ENCODE measurements at places on chromosomes 1 and 21.
A peak's percentile ranks its signal among the peaks of the same experiment; 100 is the strongest.

DNA sequence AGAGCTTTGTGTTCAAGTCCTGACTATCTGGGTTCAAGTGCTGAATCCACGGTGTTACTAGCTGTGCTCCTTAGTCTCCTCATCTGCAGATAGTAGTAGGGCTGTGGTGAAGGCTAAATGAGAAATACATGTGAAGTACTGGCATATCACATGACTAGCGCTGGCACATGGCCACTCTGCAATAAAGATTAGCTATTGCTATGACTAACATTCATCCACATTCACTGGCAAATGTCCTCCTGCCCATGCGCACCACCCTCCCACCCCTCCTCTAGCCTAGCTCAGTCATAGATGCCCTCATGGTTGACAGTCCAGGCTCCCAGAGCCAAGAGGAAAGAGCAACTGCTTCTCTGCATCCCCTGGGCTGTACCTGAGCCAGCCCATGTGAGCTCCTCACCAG lies 8.5 kb upstream of the COL8A2 start:
- peak; percentile 79 for DNase-seq

GRCh38 chr1:32540605-32541004 lies 1.4 kb downstream of the ZBTB8A start:
- no peak for DNase-seq

DNA sequence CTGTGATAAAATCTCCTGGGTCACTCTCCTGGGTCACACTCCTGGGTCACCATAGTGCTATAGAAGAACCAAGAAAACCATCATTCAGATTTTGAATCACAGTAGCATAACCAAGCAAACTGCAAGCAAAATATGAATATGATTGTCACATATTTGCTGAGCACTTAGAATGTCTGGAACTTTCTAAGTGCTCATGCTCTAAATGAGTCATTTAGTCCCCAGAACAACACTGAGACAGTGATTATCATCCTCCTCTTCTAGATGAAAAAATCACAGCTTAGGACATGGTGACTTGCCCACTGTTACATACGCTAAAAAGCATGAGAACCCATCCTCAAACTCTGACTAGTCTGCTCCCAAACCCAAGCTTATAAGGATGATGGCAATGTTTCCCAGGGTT lies 39.5 kb upstream of the DDAH1 start:
- no peak for DNase-seq

DNA sequence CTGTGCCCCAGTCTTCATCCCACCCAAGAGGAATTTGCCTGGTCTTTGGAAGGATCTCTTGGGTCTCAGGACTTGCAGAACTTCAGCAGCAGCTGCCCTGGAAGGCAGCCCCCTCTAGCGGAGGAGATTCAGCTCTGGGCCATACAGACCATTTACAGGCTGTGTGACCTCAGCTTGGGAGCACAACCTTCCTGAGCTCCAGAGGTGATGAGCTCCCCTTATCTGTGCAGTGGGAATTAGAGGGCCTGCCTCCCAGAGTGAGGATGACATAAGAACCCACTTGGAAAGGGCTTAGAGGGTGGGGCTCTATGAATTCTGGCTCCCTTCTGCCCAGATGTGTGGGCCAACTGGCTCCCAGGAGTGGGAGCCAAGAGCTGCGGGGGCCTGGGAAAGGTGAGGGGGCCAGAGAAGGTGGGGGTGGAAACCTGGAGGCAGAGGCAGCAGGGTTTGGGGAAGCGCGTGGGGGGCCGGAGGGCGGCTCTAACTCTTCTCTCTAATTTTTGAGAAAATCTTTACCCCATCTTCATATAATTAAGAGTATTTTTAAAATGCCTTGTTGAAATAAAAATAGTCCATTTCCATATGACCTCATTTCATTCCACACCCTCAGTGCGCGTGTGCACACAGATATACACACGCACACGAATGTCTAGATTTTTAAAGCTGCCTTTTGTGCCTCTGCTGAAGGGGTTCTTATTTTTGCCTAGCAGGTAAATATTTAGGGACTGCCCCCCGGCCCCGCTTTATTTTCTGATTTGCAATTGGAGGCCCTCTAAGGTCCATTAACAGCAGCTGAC lies 21.5 kb downstream of the EPHB2 start:
- DNase-seq = no peak

- DNase-seq = peak; percentile 67
Measured at GRCh38 chr1:156860113-156860627, 495 bp upstream of the NTRK1 start.

DNA sequence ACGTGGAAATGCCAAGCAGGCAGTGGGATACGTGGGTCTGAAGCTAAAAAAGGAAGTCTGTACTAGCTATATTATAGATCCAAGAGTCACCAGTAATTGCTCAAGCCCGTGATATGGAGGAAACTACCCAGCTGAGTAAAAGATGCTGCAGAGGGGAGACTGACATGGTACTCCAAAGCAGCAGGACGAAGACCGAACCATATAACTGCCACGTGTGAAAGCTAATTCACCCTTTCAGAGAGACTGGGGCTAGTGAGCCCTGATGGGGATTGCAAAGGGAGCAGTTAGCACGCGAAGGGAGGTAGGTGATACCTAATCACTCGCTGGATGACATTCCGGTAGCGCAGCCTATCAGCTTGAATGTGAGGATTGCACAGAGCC lies 316 bp downstream of the AP4B1 start:
- DNase-seq = no peak

- no peak for DNase-seq
Measured at GRCh38 chr1:157870490-157870889, 28.9 kb upstream of the CD5L start.

- no peak for DNase-seq
Measured at GRCh38 chr1:246214708-246215509, 292.2 kb downstream of the SMYD3 start.

DNA sequence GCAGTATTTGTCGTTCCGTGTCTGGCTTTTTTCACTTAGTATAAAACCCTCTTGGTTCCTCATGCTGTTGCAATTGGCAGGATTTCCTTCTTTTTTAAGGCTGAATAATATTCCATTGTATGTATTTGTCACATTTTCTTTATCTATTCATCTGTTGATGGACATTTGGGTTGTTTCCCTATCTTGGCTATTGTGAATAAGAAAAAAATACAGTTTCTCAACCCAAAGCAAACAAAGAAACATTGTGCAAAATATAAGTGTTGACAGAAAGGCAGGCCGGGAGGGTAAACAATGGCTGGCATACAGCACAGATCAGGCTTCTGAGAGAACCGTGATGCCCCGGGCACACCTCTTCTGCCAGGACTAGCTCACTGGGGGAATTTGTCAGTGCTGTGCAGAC lies 26.9 kb downstream of the NENF start:
- no peak for DNase-seq

DNA sequence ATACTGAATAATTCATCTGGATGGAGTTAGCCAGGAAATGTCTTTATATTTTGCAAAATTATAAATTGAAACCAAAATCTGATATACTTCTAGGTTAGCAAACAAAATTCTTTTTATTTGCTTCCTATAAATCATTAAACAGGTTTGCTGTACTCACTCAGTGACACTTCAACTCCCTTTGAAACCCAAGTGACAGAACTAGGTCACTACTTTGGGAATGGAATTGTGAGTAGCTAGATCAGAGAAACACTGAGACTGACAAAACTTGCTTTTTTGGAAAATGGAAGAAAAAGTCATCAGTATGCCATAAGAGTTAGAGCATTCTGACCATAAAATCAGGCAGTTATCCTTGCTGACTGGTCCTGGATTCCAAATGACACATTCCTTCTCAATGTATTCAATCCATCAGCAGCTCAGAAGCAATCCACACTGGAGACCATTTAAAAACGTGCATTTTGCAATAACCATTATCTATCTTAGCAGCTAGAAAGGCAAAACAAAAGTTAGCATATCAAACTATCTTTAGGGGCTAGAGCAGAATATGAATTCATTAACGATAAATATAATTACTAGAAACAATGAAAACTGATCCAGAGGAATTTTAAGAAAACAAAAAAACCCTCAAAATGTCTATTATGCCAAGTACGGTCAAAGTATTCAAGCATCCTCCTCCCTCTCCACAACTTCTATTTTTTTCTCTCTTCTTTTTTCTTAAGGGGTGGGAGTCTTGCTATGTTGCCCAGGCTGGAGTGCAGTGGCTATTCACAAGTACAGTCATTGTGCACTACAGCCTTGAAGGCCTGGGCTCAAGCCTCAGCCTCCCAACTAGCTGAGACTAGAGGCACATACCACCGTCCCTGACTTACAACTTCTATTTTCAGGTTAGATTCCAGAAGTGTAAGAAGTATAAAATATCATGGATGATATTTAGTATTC lies 60.1 kb downstream of the HNRNPR start:
- no peak for DNase-seq

DNA sequence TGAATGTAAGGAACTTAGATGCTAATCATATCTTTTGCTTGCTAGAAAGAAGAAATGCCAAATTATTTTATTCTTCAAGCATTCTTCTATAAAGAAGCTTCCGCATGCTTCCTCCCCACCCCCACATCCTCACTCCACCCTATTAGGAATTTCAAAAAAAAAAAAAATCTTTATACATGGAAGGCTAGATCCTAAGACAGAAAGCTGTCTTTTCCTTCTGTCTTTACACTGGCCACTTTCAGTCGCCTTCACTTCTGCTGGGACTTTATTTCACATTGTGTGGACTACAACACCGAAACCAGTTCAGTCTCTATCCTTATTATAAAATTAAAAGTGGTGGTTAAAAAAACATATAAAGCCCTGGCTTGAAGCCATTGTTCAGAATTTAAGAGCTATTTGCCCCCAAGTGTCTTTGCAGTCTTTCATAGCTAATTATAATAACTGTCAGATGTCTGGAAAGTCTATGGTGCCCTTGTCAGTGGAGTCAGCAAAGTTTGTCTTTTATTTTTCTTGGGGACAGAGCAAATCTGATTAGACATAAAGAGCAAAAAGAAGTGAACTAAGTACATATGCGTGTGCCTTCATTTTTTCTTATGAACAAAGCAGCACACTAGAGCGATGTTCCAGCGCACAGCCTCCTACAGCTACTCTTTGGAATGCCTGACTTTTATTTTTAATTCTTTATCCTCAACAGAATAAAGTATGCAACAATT lies 297.7 kb downstream of the PTPRC start:
- DNase-seq = peak; percentile 42

DNA sequence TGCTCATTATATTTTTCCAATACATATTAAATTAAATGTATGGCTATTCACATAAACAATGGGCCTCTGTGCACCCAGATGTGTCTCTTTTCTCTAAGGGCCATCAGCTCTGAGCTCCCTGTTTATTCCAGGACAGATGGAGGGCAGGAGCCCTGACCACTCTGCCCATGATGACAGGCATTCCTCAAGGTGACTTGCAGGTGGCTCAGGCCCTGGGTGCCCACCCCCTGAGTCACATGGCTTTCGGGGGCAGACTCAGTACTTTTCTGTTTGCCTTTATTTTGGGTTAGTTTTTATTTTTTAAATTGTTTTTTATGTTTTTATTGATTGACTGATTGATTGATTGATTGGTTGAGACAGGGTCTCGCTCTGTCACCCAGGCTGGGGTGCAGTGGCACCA lies 6.4 kb upstream of the LRP8 start:
- no peak for DNase-seq

DNA sequence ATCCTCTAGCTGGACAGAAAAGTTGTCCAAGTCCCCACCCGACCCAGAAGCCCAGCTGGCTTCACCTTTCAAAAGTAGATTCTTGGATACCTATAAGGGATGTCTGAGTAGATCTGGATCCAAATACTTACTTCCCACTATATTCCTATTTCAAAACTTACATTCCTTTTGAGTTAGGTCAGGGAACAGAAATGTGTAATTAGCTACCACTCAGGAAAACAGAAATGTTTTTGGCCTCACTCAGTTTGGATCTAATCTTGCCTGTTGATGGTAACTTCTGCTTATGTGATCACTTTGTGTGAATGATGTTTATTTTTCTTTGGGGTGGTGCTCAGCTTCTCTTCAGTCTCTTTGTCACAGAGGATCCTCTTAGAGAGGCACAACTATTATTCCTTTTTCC lies 814.4 kb upstream of the RGS18 start:
- no peak for DNase-seq

- DNase-seq = no peak
Measured at GRCh38 chr1:184322253-184322652, 64.6 kb upstream of the C1orf21 start.

- DNase-seq = no peak
Measured at GRCh38 chr1:214604523-214604922, 1.5 kb downstream of the CENPF start.

GRCh38 chr1:175221557-175222175 lies 29.1 kb upstream of the KIAA0040 start:
- no peak for DNase-seq

DNA sequence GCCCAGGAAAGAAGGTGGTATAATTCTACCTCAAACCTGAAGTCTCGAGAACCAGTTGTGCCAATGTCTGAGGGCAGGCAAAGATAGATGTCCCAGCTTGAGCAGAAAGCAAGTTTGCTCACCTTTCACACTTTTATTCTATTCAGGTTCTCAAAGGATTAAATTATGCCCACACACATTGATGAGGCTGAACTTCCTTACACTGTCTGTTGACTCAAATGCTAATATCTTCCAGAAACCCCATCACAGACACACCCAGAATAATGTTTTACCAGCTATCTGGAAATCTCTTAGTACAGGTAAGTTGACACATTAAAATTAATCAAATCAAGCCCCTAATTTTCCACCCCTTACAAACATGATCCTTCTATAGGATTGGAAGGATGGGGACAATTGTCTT lies 605.7 kb downstream of the NUF2 start:
- DNase-seq = no peak

DNA sequence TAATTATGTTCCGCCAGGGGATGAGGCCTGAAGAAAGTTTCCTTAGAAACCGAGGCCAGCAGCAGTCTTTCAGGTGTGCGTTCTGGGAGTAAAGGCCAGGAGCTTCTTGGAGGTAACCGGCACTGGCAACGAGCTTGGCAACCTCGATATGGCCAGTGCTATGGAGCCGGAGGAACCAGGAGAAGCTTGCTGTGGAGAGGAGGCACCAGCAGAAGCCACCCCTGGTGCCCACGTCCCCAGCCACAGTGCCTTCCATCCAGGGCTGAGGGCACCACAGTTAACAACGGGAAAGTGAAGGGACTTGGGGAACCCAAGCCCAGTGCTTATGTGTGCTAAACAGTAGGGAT lies 41.5 kb upstream of the LIN9 start:
- no peak for DNase-seq

- no peak for DNase-seq
Measured at GRCh38 chr1:42720868-42721267, 19.2 kb downstream of the CLDN19 start.

- DNase-seq = no peak
Measured at GRCh38 chr1:47241114-47242113, 9.4 kb upstream of the TAL1 start.

- DNase-seq = peak; percentile 14
Measured at GRCh38 chr1:184664042-184664660, 90.5 kb downstream of the EDEM3 start.

DNA sequence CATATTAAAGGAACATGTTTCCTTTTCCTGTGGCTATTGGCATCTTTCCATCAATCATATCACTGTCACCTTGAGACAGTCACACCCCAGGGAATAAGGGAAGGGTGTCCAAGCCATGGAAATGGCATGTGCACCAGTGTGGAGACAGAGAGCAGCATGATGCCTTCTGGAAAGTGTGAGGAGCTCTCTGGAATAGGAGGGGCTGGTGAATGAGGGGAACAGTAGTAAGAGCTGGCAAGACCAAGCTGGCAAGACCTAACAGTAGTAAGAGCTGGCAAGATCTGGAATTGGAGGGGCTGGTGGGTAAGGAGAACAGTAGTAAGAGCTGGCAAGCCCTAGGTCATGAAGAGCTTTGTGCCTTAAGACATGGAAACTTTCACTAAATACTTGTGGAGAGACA lies 186.7 kb downstream of the C1orf94 start:
- DNase-seq = no peak

Measured in NCI-H446 (cell line).